ENCODE measurements at places on chromosomes 5 and 9.

GRCh38 chr5:113252066-113252465 is 182.7 kb downstream of the TSSK1B start:
- DNase-seq: no peak

- no peak for DNase-seq
These were observed 125.9 kb upstream of the ANKRD55 start for GRCh38 chr5:56358703-56359681.

- DNase-seq: no peak
These were observed 32.8 kb downstream of the TUT7 start for GRCh38 chr9:86321373-86321772.

DNA sequence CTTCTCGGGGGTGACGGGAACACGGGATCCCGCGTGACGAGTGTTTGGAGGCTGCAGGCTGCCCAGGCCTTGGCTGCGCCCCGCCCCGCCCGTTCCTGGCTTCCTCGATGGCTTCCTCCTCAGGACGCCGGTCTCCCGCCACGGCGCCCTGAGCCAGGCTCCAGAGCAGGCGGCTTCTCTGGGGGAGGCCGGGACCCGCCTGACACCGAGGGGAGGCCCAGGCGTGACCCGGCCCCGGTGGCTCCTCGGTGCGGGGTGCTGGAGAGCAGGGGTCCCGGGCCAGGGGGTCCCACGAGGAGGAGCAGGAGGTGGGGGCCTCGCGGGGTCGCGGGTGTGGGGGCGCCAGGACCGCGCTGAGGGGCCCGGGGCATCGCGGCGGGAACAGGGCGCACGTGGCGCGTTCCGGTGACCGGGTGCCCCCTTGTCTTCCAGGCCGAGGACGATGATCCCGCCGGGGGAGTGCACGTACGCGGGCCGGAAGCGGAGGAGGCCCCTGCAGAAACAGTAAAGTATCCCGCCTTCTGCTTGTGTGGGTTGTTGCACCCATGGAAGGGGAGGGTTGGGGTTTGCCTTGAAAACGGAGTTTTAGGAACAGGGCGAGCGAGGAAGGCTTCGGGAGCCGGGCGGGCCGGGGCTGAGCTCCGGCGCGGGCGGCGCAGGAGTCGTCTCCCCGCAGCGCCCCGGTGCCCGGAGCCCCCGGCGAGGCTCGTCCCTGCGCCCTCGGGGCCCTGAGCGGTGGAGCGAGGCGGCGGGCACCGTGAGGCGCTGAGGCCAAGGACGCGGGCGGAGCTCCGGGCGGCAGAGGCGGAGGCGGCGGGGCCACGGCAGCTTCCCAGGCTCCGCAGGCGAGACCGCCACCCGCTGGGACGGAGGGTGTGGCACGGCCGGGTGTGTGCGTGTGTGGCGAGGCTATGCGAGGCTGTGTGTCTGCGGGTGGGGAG is 22.2 kb downstream of the AHRR start:
- DNase-seq: peak; percentile 29

GRCh38 chr9:114229295-114229694 is 74.0 kb downstream of the COL27A1 start:
- DNase-seq: no peak

GRCh38 chr5:88954511-88954910 is 71.5 kb upstream of the MEF2C start:
- no peak for DNase-seq

DNA sequence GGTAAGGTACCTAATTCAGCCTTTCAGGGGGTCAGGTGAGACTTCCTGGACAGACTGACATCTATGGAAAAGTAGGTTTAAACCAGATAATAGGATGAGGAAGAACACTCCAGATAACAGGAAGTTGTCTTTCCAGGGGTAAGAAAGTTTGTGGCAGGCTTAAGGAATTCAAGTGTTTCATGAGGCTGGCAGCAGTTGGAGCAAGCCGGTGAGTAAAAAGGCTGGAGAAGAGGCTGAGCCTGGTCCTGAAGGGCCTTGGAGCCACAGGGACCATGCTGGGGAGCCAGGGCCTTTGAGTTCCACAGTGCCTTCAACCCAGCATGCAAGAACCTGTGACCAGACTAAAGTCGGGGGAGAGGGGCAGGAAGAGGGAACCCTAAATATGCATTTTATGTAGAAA is 353.4 kb downstream of the SPOCK1 start:
- DNase-seq: no peak

DNA sequence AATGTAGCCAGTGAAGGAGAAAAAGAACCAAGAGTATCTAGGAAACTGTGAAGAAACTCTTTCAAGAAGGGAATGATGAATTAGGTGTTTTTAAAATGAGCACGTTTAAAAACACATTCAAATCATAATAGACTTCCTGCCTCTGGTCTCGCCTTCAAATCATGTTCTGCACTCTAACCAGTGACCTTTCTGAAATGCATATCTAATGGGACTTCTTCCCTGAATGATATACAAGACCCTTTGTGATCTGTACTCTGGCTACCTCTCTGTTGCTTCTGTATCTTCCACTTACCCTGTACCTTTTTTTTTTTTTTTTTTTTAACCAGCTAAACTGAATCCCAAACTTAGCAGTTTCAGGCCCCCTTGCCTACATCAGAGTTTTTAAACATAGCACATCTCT is 19.5 kb downstream of the SRFBP1 start:
- DNase-seq: no peak

DNA sequence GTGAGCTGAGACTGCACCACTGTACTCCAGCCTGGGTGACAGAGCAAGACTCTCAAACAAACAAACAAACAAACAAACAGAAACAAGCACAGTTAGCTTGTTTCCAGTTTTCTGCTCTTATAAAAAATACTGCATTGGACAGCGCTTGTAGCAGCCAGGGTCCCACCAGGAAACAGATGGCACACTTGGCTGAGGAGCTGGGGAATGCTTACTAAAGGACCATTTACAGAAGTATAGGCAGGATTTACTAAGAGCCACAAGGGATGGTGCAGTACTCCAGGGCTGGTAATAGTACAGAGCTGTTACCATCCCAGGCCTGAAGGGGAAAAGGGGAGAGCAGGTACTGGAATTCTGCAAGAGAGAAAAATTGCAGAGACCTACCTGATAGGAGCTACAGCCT is 5.2 kb upstream of the ANKS6 start:
- DNase-seq: no peak

DNA sequence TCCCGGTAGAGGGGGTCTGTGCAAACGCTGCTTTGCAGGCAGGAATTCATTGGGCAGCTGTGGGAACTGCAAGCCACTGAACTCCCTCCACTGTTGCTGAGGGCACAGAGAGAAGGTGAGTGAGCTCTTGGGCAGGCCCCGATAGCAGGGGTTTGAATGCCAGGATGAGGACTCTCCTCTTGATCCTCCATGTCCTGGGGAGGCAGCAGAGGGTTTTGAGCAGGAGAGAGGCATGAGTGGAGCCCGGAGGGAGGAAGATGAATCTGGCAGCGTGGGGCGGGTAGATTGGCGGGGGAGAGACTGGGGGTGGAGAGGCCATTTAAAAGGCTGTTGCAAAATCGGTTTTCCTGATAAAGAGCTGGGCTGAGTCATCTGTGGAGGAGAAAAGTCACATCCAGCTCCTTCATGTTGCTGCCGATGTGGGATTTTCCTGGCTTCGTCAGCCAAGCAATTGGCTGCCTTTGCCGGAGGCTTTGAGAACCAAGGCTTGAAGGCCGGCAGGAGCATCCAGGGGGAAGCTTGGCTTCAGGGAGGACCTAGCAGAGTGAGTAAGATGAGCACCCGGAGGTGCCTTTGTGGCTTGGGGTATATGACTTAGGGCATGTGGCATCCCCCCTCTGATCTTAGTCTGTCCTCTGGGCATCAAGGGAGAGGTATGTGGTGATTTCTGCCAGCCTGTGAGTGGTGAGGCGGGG is at the start of gene SYNPO:
TSS of gene SYNPO (plus strand) at position 350 of the 695 bp plus-strand sequence. CDS start 7,616 bp downstream, outside the sequence.
- DNase-seq: no peak

- DNase-seq: no peak
These were observed 53.3 kb downstream of the TRPC7 start for GRCh38 chr5:136311999-136312398.

- no peak for DNase-seq
These were observed 33.7 kb downstream of the ZNF462 start for GRCh38 chr9:106896695-106897094.

- no peak for DNase-seq
These were observed 509.8 kb downstream of the DMAC1 start for GRCh38 chr9:7289773-7290172.

- no peak for DNase-seq
These were observed 51.4 kb downstream of the ALDH7A1 start for GRCh38 chr5:126543660-126544059.

GRCh38 chr9:63859475-63860215 is 1425.4 kb downstream of the FOXD4L5 start:
- no peak for DNase-seq

GRCh38 chr9:109973336-109973735 is 193.3 kb downstream of the PALM2AKAP2 start:
- DNase-seq: no peak

- DNase-seq: no peak
These were observed 207.0 kb upstream of the ZNF462 start for GRCh38 chr9:106655966-106656365.

DNA sequence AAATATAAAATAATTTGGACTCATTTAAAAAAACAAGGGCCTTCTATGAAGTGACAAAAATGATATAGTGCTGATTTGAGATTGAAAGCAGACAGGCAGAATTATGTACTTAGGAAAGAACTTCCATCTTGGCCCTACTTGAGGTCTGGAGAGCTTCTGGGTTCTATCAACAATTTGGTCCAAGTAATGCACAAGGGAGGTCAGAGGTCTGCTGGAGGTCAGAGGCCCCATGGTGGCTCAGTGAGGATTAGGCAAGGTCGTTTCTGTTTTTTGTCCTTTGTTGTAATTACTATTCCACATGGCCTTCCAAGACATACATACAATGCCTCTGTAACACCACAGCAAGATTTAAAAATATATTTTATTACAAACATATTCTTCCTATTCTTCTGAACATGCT is 37.2 kb downstream of the NUDT12 start:
- DNase-seq: no peak

DNA sequence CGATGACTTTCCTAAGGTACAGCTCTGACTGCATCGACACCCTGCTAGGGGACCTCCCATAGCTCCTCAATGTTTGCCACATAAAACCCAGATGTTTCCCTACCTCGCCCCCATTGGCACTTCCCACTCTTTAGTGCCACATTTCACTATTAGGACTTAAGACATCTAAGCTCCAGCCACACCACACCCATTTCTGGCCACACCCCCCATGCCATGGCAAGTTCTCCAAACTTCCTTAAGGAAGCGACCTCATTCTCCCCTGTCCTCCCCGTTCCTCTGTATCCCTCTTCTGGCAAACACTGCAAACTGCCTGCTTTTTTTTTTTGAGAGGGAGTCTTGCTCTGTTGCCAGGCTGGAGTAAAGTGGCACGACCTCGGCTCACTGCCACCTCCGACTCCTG is 62.9 kb downstream of the USP20 start:
- no peak for DNase-seq

- no peak for DNase-seq
These were observed 958 bp upstream of the HSPA5 start for GRCh38 chr9:125241863-125242739.

GRCh38 chr5:12965804-12966203 is 978.7 kb downstream of the DNAH5 start:
- no peak for DNase-seq

- no peak for DNase-seq
These were observed 99.8 kb upstream of the SSBP2 start for GRCh38 chr5:81850501-81851357.

DNA sequence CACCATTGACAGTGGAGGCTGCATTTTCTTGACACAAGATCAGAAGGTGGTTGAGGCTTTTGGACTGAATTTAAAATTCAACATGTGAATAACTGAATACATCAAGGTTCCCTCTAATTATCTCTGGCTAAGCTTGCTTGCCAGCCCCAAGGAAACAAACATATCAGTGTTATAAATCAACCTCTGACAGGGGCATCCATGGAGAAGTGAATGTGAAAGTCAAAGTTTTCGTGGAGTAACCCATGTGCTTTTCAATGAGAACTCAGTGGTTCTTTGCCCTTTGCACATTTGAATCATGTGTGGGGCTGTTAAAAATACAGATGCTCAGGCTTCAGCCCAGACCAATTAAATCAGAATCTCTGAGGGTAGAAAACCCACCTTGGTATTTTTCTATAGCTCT is 128.9 kb downstream of the LRRC70 start:
- no peak for DNase-seq

DNA sequence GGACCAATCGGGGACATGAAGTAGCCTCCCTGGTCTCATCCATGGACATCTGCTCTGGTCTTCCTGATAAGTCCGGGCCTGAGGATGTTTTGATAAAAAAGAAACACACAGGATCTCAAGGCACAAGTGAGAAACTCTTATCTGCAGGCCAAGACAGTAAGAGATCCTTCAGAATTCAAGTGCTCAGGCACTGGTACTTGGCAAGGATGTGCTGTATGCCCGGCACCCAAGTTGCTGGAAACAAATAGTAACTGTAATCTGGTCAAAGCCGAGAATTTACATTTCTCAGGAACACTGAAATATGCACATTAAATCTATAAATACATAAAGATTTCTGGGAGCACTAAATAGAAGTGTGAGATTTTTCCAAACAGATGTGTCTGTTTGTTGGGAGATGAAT is 165.7 kb downstream of the SPOCK1 start:
- no peak for DNase-seq

GRCh38 chr5:151808451-151809169 is 36.9 kb downstream of the G3BP1 start:
- no peak for DNase-seq

GRCh38 chr9:109378316-109378715 is 57.5 kb upstream of the EPB41L4B start:
- DNase-seq: no peak

GRCh38 chr5:38621331-38621730 is 64.9 kb upstream of the LIFR start:
- no peak for DNase-seq

- DNase-seq: no peak
These were observed 108.8 kb downstream of the PDE8B start for GRCh38 chr5:77319117-77319804.

- DNase-seq: no peak
These were observed 17.1 kb downstream of the NACC2 start for GRCh38 chr9:136078024-136078423.

DNA sequence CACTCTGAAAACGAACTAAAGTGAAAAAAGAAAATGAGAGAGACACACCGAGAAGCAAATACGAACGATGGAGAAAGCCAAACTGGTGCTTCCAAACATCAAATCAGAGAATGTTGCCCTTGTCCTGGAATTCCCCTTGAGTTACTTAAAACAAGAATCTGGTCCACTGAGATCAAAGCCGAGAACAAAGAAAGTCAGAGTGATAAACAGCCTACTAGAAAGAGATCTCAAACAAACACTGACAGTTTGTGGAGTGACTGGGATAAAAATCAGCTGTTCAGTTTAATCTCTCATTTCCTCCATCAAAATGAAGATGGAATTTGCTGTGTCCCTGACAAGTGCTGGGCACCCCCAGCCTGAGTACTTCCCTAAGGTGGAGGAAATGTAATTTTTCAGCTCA is 582.6 kb downstream of the NR2F1-AS1 start:
- DNase-seq: no peak

DNA sequence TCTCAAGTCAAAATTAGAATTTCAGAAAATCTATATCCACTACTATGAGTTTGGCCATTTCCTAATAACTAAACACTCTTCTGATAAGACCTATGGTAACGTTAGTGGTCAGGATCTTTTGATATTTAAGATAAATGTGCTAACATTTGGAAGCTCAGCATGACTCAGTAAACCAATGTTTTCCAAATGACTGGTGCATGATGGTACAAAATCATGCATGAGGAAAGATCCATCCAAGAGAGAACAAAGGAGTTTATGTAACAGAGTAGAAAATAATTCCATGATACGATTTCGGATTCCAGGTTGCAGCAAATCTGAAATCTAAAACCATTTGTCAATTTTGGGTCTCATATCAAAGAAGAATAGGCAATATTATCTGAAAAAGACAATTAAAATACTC is 279.2 kb downstream of the NSG2 start:
- DNase-seq: no peak

- DNase-seq: no peak
These were observed 490 bp downstream of the ICE1 start for GRCh38 chr5:5422819-5423515.
